BJ (cell line): ENCODE measurements at places on chromosomes 1 and 21. TPM values are rescaled to one million over a fixed set of nuclear protein-coding genes. Genes with fewer than 3 reads are reported as not detected.

GRCh38 chr1:220979371-220979770 is 100.1 kb downstream of the HLX start:
- no peak for DNase-seq

DNA sequence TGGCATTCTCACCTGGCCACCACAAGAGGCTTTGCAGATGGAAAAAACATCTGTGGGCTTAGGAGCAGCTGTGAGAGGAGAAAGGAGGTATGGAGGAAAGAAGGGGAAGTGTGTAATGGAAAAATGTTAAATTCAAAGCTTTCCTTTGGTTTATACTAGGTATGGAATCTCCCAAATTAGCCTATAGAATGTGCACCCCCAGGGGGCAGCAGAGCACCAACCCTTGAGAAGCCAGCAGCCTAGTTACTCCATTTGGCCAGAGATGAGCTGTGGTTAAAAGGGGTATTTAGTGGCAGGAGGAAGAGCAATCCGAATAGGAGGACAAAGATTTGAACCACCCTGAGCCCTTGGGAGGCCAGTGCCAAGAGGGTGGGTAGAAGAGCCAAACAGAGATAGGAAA is 97.5 kb upstream of the CTTNBP2NL start:
- DNase-seq, result no peak

DNA sequence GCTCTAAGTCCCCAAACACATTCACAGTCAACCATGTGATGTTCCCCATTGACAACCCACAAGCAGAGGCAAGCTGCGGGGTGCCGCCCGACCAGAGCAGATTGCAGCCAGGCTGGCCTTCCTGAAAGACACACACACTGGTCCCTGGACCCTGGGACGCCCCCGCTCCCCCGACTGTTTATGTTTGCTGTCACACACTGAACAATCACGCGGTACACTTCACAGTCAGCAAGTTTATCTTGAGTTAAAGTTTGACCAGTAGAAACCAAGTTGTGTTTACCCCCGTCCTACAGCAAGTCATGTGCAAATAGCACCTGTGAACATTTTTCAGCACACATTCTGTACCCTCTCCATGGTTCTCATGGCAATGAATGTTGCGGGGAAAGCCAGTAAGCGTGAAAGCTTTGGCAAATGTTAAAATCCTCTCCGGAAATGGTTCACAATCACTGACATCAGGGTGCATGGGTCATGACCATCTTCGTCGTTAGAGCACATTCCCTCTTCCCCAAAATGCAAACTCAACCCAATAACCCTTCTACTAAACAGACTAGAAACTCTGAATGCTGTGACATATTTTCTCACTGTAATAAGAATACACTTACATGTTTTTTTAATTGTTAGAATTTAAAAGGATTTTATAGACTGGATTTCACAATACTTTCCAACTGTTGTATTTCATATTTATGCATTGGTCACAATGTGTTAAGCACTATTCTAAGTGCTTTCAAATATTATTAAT is 33.3 kb upstream of the IRF2BP2 start:
- DNase-seq, result no peak

GRCh38 chr1:216925962-216926625 is 202.9 kb upstream of the ESRRG start:
- DNase-seq, result no peak

FTCD gene
- polyA plus RNA-seq, result 0.05 and 0.06 TPM in 2 replicates

EFNA3 gene
- polyA plus RNA-seq, result 1.4 and 1.8 TPM in 2 replicates
